Sigmoid colon (tissue), 7 donors: ENCODE measurements at places on chromosomes 12 and 14. TPM values are rescaled to one million over a fixed set of nuclear protein-coding genes. Genes with fewer than 3 reads are reported as not detected.

- peak; percentile 93 for DNase-seq
These were observed 604 bp upstream of the ARHGEF25 start for GRCh38 chr12:57610554-57611107.

DNA sequence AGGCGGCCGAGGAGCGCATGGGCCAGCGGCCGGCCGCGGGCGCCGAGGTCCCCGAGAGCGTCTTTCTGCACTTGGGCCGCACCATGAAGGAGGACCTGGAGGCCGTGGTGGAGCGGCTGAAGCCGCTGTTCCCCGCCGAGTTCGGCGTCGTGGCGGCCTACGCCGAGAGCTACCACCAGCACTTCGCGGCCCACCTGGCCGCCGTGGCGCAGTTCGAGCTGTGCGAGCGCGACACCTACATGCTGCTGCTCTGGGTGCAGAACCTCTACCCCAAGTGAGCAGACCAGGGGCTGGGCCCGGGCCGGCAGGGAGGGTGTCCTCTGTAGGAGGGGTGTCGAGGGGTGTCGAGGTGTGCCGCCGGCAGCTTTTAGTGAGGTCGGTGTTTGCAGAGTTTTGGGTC is 4.1 kb downstream of the TNFAIP2 start:
- DNase-seq, result no peak

DNA sequence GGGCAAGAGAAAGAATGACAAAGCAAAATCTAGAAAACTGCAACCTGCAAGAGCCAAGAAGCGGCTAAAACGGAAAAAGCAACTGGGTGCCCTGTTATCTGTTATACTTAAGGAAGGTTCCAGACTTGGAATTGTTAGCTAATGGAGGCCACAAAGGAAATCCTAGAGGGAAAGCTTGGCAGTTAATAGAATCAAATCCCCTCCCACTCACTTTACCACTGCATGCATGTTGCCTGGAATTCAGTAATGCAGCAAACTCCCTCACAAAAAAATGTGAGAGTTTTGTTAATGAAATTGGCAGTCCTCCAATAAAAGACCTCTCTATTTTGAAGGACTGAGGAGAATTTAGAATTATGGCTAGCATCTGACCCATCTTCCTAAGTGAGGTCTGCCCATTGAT is 164.2 kb upstream of the SOX5 start:
- DNase-seq, result no peak

DNA sequence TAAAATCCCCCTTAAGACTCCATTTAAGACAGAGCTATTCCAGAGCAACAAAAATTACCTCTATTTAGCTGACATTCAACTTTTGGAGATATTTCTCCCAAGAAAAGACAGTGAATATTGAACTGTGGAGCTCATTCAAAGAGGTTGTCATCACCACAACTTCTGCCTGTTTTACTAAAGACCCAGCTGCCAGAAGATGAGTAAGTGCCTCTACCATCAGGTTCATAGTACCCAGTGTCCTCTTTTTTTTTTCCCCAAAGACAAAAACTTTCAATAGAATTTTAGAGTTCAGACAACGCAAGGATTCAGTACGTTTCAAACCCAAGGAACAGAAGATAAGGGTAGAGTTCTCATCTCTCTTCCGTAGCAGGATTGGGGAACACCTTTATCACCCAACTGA is 461.3 kb downstream of the BCAT1 start:
- DNase-seq, result no peak

DNA sequence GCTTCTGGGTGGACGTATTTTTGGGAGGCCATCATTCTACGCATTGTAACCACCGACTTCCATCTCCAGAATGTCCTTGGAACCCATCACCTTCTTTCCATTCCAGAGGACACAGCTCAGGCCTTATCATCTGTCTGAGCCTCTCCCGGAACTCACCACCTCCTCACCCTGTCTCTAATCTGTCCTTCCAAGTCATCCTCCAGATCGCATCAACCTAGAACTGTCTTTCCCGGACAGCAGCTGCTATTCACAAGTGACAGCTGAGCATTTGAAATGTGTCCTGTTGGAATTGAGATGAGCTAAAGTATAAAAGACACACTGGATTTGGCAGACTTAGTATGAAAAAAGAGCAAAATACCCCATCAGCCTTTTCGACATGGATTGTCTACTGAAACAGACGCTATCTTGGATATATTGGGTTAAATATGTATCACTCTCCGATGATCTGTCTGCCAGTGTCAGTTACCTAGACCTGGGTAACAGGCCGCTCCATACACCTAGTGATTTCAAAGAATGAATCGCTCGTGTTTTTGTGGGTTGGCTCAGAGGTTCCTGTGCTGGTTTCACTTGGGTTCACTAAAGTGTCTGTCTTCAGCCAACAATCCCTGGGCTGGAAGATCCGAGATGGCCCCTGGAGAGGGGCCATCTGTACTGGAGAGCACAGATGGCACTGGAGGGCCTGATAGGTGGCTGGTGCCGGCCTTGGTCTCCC is 104.4 kb upstream of the RFLNA start:
- DNase-seq, result no peak

DNA sequence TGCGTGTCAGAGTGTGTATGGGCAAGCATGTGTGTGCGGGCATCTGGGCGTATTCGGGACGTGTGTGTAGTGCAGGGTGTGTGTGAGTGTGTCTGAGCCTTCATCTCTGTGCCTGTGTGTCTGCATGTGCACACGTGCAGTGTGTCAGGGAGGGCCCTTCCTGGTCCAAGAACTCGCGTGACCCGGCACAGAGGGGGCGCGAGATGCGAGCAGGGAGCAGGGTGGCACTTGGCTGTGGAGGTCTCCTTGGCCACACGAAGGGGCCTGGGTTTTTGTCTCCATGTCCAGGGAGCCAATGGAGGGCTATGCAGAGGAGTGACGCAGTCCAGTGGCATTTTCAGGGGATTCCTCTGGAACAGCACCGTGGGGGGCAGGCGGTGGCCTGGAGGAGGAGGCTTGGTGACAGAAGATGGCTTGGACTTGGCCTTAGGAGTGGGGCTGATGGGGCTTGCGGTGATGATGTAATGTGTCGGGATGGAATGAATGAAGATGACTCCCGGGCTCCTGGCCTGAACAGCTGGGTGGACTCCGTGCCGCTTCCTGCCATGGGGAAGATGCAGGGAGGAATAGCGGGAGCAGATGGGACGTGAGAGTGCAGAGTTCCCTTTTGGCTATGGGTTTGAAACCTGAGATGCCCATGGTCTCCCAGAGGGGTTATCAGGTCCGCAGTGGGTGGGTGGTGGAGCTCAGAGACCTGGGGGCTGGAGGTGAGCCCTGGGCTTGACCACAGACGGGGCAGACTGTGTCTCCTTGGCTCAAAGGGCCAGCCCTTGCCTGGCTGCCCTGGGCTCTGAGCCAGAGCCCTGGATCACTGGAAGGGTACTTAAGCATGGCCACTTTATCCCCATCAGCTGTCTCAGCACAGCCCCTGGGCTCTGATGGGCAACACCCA is 208.3 kb downstream of the PHETA1 start:
- no peak for DNase-seq

DNA sequence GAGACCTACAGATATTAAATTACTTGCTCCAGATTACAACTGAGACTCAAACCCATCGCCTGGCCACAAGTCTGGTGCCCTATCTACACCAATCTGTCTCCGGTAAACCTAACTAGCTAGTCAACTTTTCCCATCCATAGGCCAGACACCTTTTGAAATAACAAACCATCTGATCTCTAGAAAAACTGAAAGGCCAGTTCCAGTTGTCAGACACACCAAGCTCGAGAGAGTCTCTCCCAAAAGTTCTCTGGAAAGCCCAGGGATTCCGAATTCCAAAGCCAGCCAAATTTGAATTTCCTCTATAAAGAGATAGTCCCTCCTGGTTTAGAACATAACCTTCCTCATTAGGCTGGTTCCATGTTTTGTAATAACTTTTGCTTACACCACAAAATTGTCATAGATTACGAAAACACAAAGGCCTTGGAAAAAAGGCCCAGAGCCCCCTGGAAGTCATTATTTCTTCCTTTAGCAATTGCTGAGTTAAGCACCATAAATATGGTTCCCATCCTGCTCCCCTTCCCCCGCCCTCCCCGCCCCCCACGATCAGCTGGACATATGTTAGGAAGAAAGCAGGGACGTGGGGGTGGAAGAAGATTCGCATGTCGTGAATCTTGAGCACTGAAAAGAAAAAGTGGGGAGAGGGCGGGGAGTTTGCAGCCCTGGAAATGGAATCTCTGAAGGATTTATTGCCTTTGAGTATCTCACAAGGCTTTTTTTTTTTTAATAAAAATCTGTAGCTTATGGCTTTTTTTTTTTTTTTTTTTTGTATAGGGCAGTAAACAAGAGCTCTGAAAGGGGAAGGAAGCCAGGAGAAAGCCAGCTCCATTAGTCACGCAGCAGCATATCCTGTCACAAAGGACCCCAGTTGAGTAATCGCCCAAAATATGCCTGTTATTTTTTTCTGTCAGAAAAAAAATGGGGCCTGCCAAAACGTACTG is 110.4 kb downstream of the ZFP36L1 start:
- peak; percentile 85 for DNase-seq

- DNase-seq, result no peak
These were observed 9.8 kb downstream of the CCDC63 start for GRCh38 chr12:110856542-110856941.

GRCh38 chr12:111025792-111026430 is 105.5 kb upstream of the MYL2 start:
- no peak for DNase-seq

DNA sequence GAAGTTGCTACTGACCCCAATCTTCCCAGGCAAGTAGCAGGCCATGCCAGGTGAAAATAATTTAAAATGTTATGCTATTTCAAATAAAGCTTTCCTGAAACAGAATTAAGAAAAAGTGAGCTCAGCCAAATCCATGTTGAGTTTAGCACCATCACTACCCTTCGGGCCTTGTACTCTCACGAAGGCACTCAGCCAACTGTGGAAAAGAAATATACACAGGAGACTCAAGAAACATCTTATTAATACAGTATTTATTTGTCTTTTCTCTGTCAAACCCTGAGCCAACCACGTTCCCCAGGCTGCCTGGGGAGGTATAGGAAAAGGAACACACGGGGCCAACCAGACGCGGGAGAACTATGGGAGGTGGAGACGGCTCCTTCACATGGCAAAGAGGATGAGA is 10.9 kb downstream of the ATP5MC2 start:
- DNase-seq, result no peak

DNA sequence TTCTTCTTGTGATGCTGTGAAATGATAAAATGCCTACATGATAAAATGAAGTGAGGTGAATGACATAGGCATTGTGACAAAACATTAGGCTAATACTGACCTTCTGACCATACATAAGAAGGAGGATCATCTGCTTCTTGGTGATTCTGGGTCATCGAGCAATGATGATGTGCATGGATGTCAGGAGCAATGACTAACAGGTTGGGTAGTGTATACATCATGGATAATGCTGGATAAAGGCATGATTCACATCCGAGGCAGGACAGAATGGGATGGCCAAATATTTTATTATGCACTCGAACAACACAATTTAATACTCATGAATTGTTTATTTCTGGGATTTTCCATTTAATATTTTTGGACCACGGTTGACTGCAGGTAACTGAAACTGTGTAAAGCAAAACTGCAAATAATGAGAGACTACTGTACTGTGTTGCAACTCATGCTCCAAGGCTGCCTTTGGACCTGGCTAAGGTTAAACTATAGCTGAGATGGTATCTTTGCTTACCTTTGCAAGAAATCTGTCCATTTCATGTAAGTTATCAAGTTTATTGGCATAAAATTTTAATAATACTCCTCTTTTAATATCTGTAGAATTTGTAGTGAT is 7.6 kb upstream of the SLC25A21 start:
- no peak for DNase-seq

GRCh38 chr14:70896317-70896716 is 10.9 kb upstream of the PCNX1 start:
- no peak for DNase-seq

DNA sequence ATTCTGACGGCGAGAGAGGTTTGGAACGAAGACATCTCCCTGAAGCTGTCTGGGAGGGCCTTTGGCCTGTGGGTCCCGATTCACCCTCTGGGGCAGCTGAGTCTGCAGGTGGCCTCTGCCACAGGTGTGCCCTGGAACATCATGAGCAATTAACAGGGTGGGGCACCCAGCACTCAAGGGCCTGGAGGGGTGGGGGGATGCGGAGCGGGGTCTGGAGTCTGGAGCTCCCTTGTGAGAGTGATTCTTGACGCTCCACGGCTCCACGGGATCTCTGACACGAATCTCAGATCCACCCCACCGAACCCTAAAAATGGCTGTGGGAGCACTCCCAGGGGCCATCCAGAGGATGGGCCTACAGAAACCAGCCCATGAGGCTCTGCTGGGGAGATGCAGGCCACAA is 8.3 kb downstream of the ITPK1 start:
- no peak for DNase-seq

DNA sequence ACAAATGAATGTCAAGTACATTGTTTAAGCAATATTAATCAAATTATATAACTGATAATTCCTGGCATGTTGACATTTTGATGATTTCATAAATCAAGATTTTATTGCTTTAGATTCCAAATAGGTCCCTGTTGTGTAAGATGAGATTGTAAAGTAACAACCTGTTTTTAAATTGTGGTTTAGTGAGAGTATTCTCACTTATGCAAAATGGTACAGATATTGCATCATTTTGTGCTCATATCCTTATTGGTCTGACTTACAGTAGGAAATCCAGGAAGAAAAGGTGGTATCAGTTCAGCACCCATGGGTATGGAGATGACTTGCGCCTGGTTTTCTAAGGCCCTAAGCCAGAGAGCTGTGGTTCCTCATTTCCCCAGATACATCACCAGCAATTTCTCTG is 165.5 kb downstream of the KIF21A start:
- no peak for DNase-seq

DNA sequence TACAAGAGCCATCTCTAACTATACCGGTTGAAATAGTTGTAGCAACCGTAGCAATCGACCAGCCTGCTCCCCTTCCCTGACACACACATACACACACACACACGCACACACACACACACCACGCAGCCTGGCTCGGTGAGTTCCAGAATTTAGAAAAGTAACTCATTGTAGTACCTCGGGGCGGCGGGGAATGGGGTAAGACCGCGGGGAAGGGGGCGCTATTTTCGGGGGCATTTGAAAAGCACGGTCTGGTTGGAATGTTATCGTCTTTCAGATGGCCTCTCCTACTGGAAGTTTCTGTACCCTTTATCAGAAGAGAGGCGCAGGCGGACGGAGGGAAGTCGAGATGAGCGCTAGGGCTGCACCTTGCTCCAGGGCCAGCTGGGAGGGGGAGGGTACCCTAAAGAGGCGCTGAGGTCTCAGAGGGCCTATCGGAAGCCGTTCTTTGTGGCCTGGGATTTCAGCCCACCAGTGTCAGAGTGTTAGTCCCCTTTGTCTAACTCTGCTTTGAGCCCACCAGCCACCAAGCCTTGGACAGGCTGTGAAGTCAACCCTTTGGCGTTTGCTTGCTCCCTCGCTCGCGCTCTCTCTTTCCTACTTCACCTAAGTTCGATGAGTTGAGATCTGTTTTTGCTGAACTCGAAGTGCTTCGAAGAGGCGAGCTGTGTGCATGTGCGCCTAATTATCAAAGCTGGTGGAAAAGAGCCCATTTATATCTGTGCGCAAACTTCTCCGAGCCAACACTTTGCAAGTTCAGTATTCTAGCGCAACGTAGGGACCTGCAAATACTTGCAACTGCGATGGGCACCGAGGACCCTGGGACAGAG is 837 bp downstream of the COL2A1 start:
- no peak for DNase-seq

Gene GYS2
- not detected for total RNA-seq

Gene SIX4
- 2.1 TPM for total RNA-seq

Gene KLHL33
- total RNA-seq, result 0.41 TPM

Gene TMEM229B
- 6.1 TPM for total RNA-seq
